ENCODE measurements at places on chromosomes 11 and 22.

GRCh38 chr11:117319214-117319840, 3.3 kb upstream of the BACE1 start:
- DNase-seq: no peak

DNA sequence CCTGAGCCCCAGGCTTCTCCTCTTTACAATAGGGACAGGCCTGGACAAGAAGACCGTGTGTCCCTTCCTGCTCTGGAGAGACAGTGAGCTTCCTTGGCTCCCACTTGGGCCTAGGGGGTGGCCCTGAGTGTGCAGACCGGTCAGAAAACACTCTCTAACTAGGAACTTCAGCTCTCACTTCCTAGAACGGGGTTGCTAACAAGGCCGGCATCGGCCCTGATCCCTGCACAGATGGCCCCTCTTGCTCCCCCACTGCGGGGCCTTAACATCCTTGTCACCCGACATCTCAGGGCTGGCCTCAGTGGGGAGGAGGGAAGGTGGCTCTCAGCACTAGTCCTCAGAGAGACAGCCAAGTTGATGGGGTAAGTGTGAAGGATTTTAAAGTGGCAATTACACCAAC, 406.9 kb downstream of the CTTN start:
- DNase-seq: no peak

DNA sequence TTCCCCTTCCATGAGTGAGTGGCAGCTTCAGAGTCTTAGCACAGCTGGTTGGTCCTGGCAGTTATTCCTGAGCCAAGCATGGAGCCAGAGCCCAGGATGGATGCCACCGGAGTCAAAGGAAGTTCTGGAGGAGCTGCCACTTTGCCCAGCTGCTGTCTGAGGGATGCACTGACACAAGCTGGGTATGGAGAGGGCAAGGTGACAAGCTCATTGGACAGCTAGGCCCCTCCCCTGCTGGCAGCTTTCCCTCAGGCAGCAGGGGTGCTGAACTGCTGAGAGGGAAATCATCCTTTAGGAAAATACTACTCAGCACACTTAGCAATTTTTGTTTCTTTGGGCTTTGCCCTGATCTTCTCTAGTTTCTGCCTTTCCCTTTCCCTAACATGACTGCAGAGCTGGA, 99.3 kb upstream of the SESN3 start:
- no peak for DNase-seq

DNA sequence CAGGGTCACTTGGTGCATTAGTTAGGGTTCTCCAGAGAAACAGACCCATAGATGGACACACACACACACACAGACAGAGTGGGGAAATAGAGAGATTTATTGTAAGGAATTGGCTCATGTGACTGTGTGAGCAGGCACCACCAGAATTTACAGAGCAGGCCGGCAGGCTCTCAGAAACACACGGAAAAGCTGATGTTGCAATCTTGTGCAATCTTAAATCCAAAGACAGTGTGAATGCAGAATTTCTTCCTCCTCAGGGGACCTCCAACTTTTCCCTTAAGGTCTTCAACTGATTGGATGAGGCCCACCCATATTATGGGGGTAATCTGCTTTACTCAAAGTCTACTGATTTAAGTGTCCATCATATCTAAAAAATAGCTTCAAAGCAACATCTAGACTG, 49.8 kb downstream of the APIP start:
- no peak for DNase-seq

GRCh38 chr22:46833228-46833627, 70.8 kb downstream of the TBC1D22A start:
- DNase-seq: no peak

DNA sequence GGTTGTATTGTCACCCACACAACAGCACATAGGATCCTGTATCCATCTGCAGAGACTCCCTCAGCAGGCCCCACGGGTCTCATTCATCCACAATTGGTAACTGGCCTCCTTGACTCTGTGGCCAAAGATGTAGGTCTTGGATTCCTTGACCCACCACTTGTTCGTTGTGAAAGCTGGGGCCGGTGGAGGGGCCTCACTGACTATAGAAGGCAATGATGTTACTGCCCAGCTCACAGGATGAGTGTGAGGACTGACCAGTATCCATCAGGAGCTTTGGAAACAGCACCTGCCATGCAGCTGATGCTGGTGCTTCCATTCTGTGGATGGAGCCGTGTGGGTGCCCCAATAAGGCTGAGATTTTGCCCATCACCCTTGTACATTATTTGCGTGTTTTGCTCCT, 615.7 kb downstream of the BRD1 start:
- no peak for DNase-seq

DNA sequence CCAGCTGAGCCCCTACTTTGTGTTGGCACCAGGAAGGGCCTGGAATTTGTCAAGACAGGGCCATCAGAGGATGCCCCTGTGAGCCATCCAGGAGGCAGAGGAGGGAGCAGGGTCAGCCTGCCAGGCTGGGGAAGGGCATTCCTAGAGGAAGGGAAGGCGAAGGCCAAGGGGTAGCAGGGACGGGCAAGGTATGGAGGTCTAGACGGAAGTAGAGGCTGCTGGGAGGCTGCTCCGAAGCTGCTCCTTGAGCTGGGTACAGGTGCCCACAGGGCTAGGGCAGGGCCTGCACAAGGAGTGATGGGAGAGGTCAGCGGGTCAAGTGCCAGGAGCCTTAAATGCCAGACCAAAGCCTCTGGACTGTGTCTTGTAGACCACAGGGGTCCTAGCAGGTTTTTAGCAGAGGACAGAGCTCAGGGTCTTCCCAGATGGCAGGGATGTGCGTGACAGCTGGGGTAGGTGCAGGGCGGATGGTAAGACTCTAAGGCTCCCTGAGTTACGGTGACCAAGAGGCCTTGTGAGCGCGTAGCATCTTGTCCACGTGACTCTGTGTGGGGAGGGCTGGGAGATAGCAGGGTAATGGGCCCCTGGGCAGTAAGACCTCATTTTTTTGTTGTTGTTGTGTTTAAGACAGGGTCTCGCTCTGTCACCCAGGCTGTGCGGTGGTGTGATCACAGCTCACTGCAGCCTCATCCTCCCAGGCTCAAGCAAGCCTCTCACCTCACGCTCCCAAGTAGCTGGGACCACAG, 31.7 kb upstream of the CSNK1E start:
- DNase-seq: no peak

DNA sequence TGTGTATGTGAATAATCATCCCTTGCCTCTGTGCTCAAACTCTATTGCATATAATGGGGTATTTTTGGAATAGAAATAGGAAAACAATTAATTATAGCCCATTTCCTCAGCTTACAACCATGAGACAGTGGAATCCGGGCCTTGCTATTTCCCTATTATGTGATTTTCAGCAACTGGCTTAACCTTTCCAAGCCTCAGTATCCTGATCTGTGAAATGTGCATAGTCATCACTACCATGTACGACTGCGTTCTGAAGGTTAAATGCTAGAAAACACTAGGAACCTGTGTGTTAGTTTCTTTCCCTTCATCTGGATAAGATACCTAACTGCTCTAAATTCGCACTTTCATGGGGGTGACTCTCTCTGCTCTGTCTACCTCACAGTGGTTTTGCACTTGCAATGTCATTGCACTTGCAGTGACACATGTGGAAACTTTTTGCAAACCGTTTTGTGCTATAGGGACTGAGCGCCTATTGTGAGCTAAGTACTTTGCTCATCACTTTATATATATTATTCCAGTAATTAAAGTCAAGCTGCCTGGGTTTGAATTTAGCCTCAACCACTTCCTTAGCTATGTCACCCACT, 48.3 kb downstream of the IRAG1 start:
- DNase-seq: no peak

Measured in activated CD8-positive, alpha-beta memory T cell treated with anti-CD3 and anti-CD28 coated beads for 4 hours (primary cell).